ENCODE measurements at places on chromosomes 2 and 18.

GRCh38 chr2:156323754-156324153 is 8.8 kb downstream of the NR4A2 start:
- no peak for DNase-seq

DNA sequence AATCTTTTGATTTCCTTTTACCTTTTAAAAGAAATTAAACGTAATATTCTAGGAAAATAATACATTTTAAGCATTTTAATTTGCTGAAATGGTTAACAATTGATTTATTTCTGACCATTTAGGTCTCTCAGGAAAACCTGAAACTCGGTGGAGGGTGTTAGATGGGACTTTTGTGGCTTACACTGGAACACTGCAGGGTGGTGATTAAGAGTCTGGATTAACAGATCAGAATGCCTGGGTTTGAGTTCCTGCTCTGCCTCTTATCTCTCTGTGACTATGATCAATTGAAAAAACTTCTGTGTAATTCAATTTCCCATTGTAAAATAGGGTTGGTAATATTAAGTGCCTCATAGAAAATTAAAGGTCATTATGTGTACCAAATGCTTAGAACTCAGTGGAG is 168.7 kb downstream of the UBE2E3 start:
- DNase-seq = no peak

- no peak for DNase-seq
Observed at GRCh38 chr2:240435457-240435947, at the start of gene GPC1. Gene GPC1, plus strand, starts transcription at chr2:240435663. Its CDS starts 256 bp downstream, at chr2:240435919.

GRCh38 chr18:10852385-10853303 is 296.7 kb downstream of the PIEZO2 start:
- DNase-seq = no peak

- DNase-seq = no peak
Observed at GRCh38 chr18:250685-251084, 17.2 kb downstream of the THOC1 start.

- DNase-seq = no peak
Observed at GRCh38 chr2:173957517-173957916, 7.7 kb downstream of the SP3 start.

DNA sequence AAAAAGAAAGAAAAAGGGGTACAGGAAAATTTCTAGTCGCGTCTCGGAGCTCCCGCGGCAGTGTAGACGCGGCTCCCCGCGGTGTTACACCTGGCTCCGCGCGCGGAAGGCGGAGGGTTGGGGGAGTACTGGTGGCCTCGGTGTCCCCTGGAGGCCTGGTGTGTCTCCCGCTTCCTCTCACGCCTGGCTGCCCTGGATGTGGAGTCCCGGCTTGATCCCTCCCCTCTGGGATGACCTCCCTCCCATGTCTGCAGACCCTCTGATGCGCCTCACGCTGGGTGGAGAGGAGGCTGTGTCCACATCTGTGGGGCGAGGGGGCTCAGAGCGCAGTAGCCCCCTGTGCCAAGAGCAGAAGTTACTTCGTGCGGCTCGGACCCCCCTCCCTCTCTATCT is 1.2 kb downstream of the KIF5C start:
- DNase-seq = no peak

- no peak for DNase-seq
Observed at GRCh38 chr2:157333304-157334047, 7.9 kb upstream of the ERMN start.

- no peak for DNase-seq
Observed at GRCh38 chr2:7027956-7028655, 110.9 kb downstream of the RNF144A start.

- no peak for DNase-seq
Observed at GRCh38 chr18:77165503-77166188, 33.1 kb upstream of the MBP start.

- no peak for DNase-seq
Observed at GRCh38 chr18:76494231-76495005, 624 bp downstream of the ZNF516 start.

GRCh38 chr2:10452956-10453904 is 5.1 kb upstream of the ODC1 start:
- no peak for DNase-seq

- no peak for DNase-seq
Observed at GRCh38 chr18:75775121-75775520, 347.6 kb upstream of the SMIM21 start.

GRCh38 chr2:224223851-224224555 is 177.9 kb downstream of the FAM124B start:
- no peak for DNase-seq

DNA sequence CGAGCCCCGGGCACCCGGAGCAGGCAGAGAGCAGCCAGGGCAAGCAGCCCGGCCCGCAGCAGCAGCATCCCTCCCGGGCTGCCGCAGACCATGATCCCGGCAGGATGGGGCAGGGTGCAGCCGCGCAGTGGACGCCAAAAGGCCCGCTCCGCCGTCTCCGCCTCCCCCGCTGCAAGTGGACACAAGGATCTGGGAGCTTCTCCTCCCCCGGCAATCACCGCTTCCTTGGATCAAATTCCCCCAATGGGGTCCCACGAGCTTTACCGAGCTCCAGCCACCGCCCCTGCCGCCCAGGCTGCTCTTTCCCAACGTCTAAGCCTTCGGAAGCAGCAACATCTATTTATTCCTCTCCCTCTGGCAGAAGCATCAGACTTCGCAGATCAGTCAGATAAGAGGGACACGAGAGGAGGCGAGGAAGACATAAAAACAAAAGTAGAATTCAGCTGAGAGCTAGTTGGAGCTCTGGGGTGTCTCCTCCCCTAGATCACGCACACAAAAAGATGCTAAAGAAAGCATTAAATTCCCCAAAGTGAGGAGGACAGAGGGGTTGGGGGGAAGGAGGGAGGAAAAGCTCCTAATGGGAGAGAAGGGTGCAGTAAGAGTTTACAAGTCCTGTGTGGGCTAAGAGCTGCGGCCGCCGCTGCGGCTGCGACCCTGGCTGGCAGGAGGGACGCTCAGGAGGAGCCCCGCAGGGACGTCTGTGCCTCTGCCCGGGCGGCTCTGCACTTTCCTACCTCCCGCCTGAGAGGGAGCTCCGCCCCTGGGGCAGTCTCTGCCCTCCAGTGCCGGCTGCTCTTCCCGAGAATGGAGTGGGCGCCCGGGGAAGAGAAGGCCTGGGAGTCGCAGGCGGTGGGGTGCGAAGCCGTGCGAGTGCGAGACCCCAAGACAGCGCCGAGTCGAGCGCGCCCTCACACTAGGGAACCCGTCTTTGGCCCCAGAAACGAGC is at the start of gene FRZB:
Gene FRZB (minus strand): TSS at position 177 of the 946 bp plus-strand sequence. CDS start 85 bp downstream, at position 92.
- no peak for DNase-seq

DNA sequence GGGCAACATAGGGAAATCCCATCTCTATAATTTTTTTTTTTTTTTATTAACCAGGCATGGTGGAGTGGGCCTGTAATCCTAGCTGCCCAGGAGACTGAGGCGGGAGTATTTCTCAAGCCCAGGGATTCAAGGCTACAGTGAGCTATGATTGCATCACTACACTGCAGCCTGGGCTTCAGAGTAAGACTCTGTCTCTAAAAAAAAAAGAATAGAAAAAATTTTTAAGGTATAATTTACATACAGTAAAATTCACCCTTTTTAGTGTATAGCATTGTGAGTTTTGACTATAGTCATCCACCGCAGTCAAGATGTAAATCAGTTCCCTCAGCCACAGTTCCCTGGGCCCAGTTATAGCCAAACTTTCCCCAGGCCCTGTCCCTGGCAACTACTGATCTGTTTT is 57.1 kb upstream of the MSH6 start:
- DNase-seq = no peak

GRCh38 chr2:126862730-126863129 is 36.0 kb upstream of the TEX51 start:
- DNase-seq = no peak

GRCh38 chr2:150339282-150339681 is 148.2 kb downstream of the RND3 start:
- no peak for DNase-seq

GRCh38 chr2:54945391-54946219 is 104.6 kb downstream of the RTN4 start:
- DNase-seq = no peak

GRCh38 chr18:53715243-53715853 is 509.1 kb downstream of the MBD2 start:
- DNase-seq = no peak

GRCh38 chr2:228107846-228108245 is 73.6 kb downstream of the SPHKAP start:
- DNase-seq = no peak

DNA sequence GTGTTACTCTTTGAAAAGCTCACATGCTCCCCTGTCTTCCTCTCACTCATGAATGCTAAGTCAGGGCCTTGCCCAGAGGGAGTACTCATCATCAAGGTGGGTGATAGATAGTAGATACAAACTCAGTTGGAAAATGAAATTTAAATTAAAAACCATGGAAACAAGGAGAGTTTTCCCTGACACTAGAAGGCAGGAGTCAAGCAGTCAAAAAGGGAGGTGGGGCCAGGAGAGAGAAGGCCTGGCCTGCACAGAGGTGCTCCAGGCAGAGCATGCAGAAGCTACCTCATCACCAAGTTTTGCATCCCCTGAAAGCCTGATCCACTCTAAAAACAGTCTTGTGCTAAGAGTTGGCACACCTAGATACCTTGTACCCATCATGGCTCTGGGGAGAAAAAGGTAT is 143.7 kb downstream of the MYO5B start:
- no peak for DNase-seq

DNA sequence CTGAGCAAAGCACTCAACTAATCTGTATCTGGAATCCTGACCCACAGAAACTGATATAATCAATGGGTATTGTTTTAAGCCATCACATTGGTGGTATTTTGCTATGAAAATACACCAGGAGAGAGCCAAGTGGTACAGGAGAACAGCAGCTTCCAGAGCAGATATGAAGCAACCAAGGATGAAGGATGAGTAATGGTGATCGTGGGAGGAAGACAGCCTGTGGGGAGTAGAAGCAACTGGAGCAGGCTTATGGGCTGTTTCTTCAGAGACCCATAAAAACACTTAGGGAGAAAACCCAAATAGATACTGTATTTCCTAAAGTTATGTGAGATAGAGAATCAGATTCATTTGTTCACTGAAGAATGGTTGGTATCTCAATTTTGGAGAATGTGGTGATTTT is 330.8 kb downstream of the NUP35 start:
- no peak for DNase-seq

DNA sequence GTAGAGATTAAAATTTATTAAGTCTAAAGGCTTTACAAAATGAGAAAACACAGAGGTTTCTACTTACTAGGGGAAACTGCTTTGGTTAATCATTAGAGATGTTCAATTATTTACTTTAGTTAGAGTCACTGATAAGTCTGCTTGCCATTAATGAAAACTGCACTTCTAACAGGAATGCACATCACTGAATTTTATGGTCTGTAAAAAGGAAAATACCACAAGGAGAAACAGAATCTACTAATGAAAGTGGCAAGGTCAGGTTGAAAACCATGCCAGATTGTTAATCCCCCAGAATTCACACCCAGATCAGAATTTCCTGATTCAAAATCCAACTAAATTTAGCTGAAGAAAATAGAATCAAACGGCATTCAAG is 90.5 kb upstream of the GRB14 start:
- DNase-seq = no peak

DNA sequence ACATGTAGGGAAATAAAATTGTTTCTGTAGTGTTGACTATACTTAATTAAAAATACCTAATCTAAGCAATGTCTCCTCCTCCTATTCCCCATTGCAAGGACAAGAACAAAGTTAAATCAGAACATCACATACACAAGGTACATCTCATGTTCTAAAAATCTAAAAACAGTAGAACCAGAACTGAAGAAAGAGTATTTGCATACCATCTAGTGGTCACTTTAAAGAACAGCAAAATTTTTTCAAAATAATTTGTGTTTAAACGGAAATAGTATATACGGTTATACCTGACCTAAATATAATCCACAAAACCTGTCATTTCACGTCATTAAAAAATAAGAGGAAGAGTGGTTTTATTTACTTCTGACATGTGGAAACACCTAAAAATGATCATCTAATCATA is 294.3 kb upstream of the KCNH7 start:
- no peak for DNase-seq

DNA sequence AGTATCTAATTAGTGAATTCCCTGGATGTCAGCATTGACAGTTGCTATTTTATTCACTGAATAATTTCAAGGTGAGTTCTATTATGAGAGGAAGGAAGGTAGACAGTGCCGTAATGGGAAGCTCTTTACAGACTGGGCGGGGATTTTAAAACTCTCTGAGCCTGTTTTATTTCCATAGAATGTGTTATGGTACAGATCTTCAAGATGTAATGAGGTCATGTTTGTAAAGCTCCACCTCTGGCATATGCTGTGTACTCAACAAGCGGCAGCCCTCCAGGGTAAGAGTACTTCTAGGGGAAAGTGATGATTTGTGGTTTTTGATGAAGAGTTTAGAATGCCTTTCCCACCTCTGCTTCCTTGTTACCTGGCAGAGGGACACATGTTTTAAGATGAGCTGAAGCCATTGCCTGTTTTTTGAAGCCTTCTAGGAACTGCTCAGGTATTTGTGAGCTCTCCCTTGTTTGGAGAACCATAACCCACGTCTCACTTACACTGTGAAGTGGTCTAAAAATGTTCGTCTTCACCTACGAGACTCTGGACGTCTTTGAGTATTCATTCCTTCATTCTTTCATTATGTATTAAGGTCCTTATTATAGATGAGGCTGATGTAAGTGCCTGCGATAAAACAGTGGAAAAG is 251.2 kb downstream of the PTGR3 start:
- DNase-seq = no peak

GRCh38 chr2:230258483-230258882 is 32.9 kb downstream of the SP140 start:
- no peak for DNase-seq

DNA sequence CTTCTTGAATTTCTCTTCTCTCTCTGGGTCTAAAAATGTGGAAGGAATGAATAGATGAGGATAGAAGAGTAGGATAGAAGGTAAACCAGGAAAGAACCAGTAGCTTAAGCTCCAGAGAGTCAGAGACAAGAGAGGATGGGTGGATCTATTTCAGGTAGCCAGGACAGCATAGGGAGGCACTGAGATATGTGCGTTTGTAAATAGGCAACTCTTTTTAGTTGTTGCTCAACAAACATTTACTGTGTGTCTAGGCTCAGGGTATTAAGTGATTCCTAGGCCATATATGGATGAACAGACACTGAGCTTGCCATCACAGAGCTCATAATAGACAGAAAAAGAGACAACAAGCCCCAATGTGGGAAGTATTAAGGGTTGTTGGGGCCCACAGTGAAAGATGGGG is 160.5 kb downstream of the NAPG start:
- no peak for DNase-seq
